NCI-H1417 (cell line): ENCODE measurements at places on chromosomes 6 and 20.

GRCh38 chr6:158027590-158028285 lies 46.1 kb downstream of the SYNJ2 start:
- no peak for DNase-seq

GRCh38 chr6:82337688-82338257 lies 25.8 kb upstream of the TPBG start:
- DNase-seq = peak; percentile 11

- no peak for DNase-seq
These were observed 20.9 kb upstream of the PNPLA1 start for GRCh38 chr6:36248980-36249379.

DNA sequence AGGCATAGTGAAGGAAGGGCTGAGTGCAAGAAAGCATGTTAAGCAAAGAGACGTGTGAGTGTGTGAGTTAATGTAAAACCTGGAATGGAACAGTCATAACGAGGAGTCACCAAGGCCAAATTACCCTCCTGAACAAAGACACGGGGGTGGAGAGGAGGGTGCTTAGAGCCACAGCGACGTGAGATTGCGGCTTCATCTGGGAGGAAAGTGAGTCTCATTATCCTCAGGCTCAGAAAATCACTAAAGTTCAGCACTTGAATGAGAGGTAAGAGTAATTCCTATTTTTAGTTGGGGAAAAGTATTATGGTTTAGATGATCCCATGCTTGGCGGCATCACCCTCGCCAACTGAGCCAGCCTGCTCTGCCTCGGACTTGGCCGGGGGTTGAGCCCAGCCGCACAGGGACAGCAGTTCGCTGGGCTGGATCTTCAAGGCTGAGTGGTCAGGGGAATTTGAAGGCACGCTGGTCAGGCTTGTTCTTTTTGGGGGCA lies 136.6 kb downstream of the DTNBP1 start:
- no peak for DNase-seq

GRCh38 chr6:37138856-37139229 lies 31.1 kb upstream of the PIM1 start:
- DNase-seq = no peak

GRCh38 chr20:43190332-43190953 lies 737 bp upstream of the PTPRT start:
- DNase-seq = no peak

DNA sequence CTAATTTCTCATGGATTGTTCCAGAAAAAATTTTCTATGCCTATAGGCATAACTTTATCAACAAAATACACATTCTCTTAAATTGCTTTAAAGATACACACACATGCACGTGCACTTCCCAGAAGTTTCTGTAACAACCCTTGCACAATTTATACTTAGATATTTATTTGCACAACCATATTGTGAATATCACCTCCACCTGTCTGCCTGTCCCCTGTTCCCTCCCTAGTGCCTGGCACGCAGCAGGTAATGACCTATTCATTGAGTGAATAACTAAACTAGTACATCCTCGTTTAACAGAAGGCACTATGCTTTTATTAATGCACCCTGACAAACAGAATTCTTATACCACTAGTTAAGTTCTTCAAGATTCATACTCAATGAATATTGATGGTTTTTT lies 198.9 kb downstream of the BCAS1 start:
- DNase-seq = no peak

DNA sequence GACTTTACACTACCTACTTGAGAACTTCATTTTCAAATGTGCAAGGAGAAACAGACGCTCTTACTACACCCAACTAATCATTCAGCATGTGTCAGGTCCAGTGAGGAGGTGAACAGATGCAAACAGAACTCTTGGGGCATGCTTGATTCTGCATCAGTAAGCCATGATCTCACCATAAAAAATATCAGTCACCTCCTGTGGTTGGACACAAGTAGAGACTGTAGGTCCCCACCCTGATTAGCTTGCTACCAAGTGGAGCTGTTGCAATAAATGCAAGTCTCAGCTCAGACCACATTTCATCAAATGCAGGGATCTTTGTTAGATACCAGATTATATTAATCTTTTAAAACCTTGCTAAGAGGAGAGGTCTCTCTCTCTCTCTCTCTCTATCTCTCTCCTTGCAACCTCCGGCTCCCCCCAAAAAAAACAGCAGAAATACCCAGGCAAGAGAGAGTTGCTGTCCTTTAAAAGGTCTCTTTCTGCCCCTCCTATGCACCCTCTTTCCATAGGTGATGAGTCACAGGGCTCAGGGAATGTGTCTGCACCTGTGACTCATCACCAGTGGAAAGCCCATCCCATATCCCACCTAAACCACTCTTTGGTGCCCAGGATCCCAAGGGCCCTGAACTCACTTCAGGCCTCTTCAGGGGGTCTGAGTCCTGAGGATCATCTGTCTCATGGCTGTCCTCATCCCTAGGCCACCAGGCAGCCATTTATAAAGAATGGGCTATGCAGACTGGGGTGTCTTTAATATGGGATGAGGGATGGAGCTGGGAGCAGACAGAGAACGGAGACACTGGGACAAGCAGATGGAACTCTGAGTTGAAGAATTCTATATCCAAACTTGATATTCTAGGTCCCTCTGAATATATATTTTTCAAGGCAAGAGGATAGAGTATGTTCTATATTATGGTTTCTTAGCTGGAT lies 154.5 kb downstream of the QRSL1 start:
- no peak for DNase-seq

GRCh38 chr6:94478133-94479005 lies 1059.0 kb upstream of the EPHA7 start:
- DNase-seq = peak; percentile 4

GRCh38 chr20:42949950-42950349 lies 239.8 kb downstream of the PTPRT start:
- no peak for DNase-seq

GRCh38 chr6:34909320-34909883 lies 20.3 kb downstream of the ANKS1A start:
- DNase-seq = no peak

DNA sequence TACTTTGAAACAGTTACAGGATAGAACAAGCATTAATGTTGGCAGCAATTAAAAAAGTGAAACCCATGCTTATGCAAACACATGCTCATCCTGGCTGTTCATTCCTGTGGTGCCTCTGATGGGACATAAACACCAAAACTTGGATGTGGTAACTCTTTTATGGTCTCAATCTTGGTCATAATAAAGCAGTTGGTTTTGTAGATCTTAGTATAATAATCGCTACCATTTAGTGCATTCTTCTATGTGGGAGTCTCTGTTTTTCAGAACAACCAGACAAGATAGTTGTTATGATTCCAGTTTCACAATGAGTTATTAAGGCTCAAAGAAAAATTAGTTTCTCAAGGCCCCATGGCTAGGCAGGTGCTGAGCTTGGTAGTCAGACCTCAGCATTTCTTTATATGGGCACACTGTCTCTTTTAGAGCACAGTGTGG lies 184.0 kb downstream of the UTRN start:
- DNase-seq = no peak

- DNase-seq = no peak
These were observed 116.9 kb upstream of the EMILIN3 start for GRCh38 chr20:41483553-41483930.

- no peak for DNase-seq
These were observed 187.5 kb upstream of the ECI2 start for GRCh38 chr6:4322846-4323309.

DNA sequence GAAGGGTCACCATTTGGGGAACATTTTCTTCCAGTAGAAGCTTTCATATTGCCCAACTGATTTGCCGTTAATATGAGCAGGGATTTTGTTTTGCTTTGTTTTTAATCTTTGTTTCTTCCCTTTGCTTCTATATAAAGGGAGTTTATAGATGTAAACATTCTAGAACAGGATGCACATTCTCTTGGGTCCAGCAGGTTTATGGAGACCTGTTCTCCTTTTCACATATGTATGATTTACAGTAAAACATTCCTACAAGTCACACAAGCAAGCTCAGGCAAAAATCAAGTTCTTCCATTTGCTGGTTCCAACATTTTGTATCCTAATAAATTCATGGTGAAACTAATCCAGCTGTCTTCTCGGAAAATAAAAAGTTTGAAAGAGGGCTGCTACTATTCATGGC lies 1082.4 kb upstream of the FLRT3 start:
- DNase-seq = no peak

DNA sequence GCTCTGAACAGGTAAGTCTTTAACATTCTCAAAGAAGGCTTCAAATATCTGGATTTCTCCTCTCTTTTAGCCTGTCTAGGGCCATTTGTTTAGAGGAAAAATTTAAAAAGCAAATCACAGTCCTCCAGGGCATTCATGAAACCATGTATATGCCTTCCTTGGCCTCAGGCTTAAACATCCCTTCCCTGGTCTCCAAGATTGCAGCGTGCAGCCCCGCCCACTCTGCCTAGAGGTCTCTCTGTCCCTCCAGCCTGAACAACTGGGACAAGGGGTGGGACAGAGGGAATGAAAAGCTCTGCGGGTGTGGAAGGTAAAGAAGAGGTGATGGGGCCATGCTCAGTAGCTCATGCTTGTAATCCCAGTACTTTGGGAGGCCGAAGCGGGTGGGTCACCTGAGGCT lies 9.8 kb upstream of the CBFA2T2 start:
- DNase-seq = no peak

DNA sequence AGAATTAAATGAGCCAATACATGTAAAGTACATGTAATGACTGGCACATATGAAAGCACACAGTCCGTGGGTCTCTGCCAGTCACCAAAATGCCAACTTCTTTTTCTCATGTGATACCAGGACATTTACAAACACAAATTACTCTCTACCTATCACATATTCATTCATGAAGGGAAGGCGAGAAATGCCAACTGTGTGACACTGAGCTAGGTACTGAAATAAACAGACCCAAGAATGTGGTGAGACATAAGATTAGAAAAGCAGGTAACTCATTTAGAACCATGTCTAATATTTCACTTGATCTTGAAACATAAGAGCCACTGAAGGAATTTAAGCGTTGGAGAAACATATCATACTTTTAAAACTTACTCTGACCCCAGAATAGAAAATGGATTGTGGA lies 41.4 kb downstream of the HBS1L start:
- no peak for DNase-seq

DNA sequence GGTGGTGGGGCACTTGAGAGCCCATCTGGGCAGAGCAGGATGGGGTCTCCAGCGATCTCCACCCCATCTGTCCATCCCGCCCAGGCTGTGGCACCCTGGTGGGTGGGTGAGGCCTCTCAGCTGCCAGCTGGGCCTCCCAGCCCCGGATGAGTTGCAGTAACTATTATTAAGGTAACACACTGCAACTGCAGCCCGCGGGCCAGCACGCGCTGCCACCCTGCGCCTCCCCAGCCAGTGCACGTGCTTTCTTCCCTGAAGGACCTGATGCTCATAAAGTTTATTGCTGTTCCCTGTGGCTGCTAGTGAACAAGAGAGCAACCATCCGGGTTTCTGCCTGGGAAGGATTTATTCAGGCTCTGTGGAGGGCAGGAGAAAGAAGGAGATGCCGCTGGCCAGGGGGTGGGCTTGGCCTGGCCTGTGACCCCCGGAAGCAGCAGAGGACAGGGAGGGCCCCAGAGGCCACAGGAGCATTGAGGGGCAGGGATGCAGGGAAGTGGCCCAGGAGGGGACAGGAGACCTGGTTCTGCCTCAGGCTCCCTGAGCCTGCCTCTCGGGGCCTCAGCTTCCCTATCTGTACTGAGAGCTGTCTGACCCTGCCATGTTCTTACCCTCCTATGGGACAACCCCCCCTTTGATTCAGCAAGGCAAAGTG lies 1.7 kb downstream of the IP6K3 start:
- DNase-seq = peak; percentile 74

GRCh38 chr6:105452924-105453756 lies 50.3 kb upstream of the PREP start:
- DNase-seq = no peak

DNA sequence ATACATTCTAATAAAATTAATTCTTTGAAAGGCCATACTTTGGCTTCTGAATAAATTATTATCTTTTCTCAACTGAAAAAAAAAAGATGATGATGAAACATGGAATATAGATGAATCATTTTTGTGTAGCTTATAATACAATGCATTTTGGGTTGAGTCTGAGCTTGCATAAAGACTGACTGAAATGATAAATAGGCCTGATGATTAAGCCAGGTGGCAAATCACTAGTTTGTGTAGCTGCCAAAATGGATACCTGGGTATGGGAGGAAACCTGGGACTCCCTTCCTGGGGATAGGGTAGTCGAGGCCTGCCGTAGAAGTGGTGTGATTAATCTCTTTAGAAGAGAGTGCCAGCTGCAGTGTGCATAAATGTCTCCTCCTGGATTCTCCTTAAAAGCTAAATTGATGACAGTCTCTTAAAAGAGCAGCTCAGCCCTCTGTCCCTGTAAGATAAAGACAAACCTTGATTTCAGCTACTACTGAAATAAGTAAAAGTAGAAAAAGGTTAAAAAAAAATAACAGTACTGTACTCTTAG lies 275.1 kb downstream of the GRIK2 start:
- peak; percentile 88 for DNase-seq

- no peak for DNase-seq
These were observed 153.0 kb downstream of the BCAS1 start for GRCh38 chr20:53917145-53918019.

DNA sequence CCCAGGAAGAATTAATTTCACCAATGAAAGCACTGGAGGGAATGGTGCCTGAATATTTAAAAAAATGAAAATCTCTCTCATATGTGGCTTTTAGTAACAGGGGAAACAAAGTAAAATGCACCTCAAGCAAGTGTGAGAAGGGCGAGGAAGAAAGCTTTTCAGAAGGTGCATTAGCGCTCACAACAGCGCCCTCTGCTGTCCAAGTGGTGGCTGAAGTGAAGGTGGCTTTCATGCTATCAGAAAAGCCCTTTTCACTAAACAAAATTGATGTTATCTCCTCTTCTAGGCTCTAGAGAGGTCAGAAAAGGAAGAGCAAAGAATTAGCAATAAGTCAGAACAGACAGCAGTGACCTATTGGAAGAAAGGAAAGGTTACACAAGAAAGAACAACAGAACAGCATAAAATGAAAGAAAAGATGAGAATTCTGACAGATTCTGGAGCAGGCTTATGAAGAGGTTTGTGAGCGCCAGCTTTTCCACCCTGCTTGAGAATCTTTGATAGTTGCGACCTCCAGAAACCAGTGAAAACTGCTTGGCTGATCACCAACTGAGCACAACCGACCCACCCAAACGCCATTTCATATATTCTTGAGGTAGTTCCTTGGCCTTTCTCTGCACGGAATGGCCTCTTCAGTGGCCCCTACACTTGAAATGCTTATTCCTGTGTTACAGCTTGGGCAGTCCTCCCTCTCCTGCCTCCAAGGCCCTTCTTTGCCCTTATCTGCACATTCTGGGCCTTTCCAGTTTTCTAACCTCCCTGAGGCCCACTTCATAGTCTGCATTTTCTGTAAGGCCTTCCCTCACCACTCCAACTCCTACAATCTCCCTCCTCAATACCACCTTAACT lies 45.3 kb downstream of the SMLR1 start:
- peak; percentile 28 for DNase-seq
